ENCODE measurements at places on chromosomes 2 and 18.

- no peak for DNase-seq
Measured at GRCh38 chr2:240206630-240207029, 66.2 kb upstream of the OTOS start.

GRCh38 chr2:100126897-100127401 lies 15.4 kb downstream of the AFF3 start:
- DNase-seq, result no peak

GRCh38 chr2:237412646-237412987 lies 1.3 kb downstream of the COL6A3 start:
- DNase-seq, result no peak

GRCh38 chr18:45085916-45086624 lies 405.4 kb downstream of the SETBP1 start:
- DNase-seq, result no peak

- DNase-seq, result no peak
Measured at GRCh38 chr2:16750175-16750924, 84.7 kb upstream of the CYRIA start.

- DNase-seq, result no peak
Measured at GRCh38 chr2:152421521-152422370, 86.8 kb downstream of the FMNL2 start.

- no peak for DNase-seq
Measured at GRCh38 chr2:165814473-165814872, 20.4 kb upstream of the GALNT3 start.

GRCh38 chr2:197810491-197810890 lies 6.1 kb downstream of the PLCL1 start:
- no peak for DNase-seq

- DNase-seq, result no peak
Measured at GRCh38 chr2:170892391-170892951, 36.6 kb upstream of the GORASP2 start.

GRCh38 chr2:101356521-101356920 lies 30.8 kb downstream of the CREG2 start:
- DNase-seq, result no peak

GRCh38 chr2:203809084-203809521 lies 58.5 kb upstream of the CTLA4 start:
- DNase-seq, result no peak

DNA sequence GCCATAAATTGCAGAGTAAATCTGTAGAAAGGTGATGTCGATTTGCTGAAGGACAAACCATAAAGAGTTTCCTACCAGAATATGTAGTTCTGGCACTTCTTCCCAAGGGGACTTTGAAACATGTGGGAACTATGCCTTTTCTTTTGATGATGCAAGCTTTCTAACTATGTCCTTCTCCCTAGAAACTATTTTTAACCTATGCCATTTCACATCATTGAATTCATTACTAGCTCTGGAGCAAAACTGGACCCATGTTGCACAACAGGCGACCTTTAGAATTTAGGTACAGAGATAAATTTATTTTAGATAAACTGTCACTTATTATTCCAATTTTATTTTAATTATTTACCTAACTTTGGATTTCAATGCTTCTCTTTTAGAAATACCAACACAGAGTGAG lies 186.5 kb downstream of the CCDC102B start:
- no peak for DNase-seq

DNA sequence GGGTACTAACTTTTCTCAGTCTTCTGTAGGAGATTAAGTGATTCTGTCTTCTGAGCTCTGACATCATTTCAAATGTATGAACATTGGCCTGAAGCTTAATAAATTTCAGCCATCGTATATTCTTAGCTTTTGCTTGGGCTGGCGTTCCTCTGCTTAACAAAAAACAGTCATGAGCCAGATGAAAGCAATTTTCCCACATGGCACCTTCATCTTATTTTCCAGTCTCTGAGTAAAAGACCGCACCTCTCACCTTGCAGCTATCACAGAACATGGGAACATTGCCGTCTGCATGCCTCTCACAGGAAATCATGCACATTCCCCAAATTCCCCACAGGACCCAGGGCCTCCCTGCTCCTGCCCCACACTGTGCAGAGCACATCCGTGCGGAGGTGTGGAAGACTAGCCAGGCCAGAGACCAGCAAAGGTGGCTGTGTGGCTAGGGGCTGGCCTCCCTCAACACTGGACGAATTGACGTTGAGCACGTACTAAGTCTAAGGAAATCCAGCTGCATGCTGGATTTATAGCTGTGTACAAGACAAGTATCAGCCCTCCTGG lies 531.8 kb upstream of the ID2 start:
- no peak for DNase-seq

DNA sequence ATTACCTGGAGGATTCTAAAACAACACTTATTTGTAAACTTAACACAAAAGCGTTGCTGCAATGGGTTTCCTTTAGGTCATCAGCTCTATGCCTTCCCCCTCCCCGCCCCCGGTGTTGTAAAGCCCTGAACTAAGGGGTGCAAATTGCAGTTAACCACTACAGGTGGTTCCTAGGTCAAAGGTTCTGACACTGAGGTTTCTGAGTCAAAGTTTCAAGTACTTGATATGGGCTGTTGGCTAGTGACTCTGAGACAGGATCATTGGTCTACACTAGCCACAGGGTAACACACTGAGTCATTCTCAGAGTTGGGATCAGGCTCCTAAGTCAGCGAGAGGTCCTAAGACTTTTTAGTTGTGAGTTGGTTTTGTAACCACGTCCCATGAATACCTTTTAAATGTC lies 15.4 kb downstream of the IL1B start:
- DNase-seq, result no peak

- no peak for DNase-seq
Measured at GRCh38 chr2:187994464-187995331, 297.0 kb upstream of the GULP1 start.

GRCh38 chr18:60044290-60045006 lies 144.7 kb downstream of the PMAIP1 start:
- no peak for DNase-seq

DNA sequence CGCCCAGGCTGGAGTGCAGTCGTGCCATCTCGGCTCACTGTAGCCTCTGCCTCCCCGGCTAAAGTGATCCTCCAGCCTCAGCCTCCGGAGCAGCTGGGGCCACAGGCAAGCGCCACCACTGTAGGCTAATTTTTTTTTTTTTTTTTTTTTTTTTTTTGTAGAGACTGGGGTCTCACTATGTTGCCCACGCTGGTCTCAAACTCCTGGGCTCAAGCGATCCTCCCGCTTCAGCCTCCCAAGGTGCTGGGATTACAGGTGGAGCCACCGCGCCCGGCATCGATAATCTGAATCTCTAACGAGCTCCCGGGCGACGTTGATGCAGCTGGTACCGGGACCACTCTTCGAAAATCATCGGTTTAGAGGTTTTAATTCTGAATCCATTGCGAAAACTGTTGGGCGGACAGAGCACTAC lies 520 bp upstream of the CYP20A1 start:
- DNase-seq, result no peak

DNA sequence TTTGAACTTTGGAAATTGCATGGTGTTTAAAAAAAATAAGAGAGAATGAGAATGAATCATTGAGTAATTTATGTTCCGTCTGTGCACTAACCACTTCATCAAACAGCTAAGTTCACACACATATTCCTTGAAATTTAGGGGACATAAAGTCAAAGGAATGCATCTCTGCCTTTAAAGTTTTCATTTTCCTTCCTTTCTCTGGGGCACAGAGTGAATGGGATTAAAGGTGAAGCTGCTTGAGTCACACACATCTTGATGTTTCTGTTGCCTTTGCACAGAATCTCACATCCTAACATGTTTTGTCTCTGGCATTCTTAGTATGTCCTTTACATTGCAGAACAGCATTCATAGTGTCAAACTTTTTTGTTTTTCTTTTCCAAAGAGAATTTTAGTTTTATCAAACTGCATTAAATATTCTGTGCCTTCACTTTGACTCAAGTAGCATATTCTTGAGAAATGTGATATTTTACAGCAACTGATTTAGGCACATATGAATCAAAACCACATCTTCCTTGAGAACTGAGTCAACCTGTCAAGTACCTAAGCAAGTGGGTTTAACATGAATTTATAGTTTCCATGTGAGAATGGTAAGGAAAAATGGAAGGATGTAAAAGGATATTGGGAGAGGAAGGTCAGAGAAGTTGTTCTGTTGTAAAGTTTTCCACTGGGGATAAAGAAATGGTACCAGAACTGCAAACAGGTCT lies 169.1 kb upstream of the THUMPD2 start:
- DNase-seq, result no peak

DNA sequence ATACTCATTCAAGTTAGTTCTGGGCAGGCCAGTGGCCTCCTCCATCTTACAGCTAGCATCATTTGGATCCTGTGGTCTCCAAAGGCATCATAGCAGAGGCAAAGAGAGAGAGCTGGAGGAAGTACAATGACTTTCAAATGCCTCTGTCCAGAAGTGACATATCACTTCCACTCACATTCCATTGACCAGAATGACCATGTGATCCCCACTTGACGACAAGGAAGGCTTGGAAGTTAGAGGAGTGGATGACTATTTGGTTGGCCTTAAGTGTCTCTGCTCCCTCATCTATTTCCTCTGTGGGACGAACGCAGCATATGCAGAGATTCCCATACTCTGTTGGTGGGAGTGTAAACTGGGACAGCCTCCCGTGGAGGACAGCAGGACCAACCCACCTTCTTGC lies 27.8 kb upstream of the MLPH start:
- no peak for DNase-seq

GRCh38 chr18:3692113-3692621 lies 242.2 kb downstream of the TGIF1 start:
- no peak for DNase-seq

DNA sequence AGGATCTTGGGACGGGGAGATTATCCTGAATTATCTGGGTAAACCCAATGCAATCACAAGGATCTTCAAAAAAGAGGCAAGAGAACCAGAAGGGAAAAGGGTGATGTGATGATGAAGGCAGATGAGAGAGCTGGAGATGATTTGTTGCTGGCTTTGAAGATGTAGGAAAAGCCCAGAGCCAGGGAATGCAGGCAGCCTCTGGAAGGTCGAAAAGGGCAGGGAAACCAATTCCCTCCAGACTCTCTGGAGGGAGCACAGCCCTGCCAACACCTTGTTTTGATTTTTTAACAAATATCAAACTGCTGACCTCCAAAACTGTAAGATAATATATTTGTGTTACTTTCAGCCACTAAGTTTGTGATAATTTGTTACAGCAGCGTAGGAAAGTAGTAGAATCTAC lies 48.9 kb upstream of the IL1R2 start:
- DNase-seq, result no peak

DNA sequence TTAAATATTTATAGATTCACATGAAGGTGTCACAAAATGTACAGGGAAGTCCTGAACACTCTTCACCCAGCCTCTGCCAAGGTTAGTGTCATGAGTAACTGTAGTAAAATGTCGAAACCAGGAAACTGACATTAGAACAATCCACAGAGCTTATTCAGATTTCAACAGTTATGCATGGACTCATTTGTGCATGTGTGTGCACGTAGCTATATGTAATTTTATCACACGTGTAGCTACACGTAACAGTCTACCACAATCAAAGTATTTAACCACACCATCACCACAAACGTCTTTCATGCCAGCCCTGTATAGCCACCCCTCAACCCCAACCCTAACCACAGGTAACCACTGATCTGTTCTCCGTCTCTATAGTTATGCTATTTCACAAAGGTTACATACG lies 211.7 kb upstream of the REV1 start:
- DNase-seq, result no peak

DNA sequence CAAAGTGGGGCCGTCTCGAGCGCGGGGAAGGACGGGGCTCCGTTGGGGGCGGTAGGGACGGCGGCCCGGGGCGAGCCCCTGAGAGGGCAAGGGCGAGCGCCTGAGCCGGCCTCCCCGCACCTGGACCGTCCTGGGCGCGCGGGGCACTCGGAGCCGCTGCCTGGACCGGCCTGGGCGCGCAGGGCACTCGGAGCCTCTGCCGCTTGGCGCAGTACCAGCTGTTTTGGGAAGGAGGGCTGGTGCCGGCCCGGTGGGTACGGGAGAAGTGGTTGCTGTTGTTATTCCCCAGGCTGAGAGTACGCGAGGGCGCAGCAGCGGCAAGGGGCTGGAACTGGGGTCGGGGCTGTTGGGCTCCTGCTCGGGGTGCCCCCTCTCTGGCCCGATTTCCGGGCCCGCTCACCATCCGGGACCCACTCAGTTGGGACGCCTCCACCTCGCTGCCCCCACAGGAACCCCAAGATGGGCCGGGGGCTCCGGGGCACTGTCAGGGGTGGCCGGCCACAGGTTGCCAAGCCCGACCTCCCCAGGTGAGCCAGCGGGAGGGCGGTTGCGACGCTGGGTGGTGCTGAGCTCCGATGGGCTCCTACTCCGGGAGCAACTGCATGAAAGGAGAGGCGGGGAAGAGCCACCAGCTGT lies 579 bp downstream of the ARHGEF4 start:
- DNase-seq, result no peak

DNA sequence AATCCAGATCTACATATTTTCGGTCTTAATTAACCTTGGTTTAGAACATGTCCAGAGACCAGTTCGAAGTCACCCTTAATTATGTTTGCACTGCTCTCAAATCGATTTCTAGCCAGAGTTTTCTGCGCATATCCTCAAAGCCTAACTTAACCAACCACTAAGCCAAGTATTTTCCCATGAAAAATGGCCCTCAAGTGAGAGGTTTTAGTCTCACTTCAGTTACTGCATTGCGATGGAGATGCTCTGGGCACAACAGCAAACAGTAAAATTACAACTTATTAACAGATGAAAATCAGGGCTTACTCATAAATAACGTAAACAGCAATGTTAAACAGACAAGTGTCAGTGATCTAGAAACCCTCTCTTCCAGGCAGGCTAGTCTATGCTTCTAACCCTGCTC lies 4.5 kb downstream of the RTN4 start:
- no peak for DNase-seq

DNA sequence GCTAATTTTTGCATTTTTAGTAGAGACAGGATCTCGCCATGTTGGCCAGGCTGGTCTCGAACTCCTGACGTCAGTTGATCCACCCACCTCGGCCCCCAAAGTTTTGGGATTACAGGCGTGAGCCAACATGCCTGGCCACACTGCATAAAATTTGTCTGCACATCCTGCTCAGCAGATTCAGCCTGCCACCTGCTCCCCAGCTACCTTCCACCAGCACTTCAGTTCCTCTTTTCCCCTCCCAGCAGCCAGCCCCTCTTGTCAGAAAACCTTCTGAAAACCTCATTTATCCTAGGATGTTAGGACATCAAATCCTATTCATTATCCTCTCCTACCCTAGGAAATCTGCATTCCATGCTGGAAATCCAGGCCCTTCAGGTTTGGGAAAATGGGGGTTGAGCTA lies 99.4 kb upstream of the STPG4 start:
- DNase-seq, result no peak

DNA sequence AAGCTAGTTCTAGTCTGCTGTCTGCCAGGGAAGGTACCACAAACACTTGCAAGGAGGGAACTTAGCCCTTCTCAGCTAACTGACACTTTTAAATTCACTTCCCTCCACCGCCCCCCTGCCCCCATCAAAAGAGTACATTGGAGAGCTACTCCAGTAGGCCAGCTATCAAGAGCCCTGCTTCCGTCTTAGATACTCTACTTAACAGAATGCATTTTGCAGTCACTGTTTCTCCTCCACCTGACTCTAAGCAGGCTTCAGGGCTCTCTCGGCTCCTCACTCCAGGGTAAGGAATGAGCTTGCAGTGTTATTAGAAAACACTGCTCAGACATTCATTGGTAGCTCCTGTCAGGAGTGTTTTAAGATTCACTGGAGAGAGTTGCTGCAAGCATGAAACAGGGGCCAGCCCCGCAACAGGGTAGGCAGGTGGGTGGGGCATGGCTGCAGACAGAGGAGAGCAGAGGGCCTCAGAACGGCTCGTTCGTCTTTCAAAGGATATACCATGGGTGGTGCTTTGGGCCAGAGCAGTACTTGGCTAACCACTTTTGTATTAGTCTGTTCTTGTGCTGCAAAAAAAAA lies 35.3 kb upstream of the PDCL3 start:
- DNase-seq, result no peak
